Left forelimb (tissue), 1 donor: ENCODE measurements at places on chromosomes 13 and 19.

DNA sequence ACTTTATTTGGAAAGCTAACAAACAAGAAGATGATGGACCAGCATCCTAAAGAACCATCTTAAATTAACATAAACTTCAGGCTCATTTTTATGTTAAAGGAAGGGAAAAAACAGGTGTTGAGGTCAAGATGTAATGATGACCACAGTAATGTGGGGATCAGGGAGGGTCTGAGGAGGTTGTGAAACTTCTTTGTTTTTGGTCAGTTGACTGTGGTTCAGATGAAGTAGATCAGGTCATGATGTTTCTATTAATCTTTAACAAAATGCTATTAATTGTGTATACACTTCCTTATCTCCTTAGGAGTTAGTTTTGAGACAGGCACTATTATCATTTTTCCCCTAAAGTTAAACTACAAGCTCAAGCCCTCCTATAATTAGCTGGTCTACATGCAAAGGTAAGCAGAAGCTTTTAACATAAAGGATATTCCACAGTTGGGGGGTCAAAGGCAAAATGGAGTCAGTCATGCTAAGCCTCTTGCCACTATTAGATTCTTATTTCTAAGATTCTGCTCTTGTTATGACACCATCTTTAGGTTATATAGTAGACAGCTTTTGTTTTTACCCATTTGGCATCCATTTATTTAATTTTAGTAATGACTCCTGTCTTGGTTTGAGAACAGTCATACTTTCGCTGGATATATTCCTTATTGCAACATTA is 800.1 kb upstream of the PCDH9 start:
- no peak for DNase-seq

GRCh38 chr13:43787997-43788396 is 1.2 kb upstream of the ENOX1 start:
- peak; percentile 69 for DNase-seq

DNA sequence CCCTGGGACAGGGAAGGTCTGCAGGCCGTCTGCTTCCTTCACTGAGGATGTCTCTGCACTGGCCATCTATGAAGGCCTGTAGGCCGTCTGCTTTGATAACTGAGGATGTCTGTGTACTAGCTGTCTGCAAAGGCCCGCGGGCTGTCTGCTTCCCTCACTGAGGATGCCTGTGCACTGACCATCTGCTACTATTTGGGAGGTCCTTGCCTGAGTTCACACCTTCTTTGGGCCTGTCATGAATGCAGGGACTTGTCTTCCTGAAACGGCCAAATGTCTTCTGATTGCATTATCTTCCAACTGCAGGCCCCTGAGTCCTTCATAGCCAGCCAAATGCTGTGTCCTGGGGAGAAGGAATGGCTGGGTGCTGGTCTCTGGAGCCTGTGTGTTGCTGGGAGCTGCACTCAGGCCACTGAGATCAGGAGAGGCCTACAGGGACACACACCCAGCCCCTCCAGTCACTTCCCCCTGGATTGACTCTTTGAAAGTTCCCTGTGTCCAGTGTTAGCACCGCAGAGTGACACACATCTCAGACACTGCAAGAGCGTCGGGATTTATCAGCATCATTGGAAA is 72.9 kb downstream of the TEX29 start:
- no peak for DNase-seq

DNA sequence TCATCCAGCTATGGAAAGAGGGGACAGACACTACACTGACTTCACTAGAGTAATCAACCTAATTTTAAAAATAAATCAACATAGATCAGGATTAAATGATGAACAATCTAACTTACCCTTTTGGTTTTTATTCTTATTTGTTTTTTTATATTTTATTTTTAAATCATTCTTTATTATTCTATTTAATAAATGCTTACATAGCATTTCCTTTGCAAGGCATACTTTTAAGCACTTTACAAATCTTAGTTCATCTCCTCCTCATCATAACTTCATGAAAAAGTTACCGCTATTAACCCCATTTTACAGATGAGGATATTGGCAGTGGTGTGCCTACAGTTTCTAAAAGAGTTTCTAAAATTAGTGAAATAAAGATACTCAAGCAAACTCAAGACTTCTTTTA is 380.6 kb downstream of the TBC1D4 start:
- no peak for DNase-seq

- no peak for DNase-seq
These were observed 44.7 kb downstream of the SMARCA4 start for GRCh38 chr19:11005521-11005920.
